Activated effector memory CD4-positive, alpha-beta T cell treated with Interleukin-2 at 50 U/mL for 16 hours (primary cell): ENCODE measurements at places on chromosomes 5 and 9.

- DNase-seq, result no peak
Measured at GRCh38 chr5:113692891-113693457, 179.5 kb downstream of the YTHDC2 start.

DNA sequence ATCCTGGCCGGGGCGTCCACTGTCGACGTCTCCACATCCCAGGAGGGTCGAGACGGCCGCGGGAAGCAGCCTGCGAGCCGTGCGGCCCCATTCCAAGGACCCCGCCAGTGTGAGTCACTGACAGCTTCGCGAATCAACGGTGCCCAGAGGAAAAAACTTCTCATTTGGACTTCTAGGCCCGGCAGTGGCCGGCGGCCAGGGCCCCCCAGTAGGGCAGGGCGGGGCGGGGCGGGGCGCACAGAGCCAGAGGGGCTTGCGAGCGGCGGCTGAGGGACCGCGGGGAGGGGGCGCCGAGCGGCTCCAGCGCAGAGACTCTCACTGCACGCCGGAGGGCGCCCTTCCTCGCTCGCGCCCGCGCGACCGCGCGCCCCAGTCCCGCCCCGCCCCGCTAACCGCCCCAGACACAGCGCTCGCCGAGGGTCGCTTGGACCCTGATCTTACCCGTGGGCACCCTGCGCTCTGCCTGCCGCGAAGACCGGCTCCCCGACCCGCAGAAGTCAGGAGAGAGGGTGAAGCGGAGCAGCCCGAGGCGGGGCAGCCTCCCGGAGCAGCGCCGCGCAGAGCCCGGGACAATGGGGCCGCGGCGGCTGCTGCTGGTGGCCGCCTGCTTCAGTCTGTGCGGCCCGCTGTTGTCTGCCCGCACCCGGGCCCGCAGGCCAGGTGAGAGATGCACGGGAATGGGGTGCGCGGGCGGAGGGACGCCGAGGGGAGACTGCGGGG, at the start of gene F2R:
Gene F2R (plus strand): TSS at position 391 of the 720 bp plus-strand sequence. CDS start 182 bp downstream, at position 573.
- DNase-seq, result peak; percentile 54

DNA sequence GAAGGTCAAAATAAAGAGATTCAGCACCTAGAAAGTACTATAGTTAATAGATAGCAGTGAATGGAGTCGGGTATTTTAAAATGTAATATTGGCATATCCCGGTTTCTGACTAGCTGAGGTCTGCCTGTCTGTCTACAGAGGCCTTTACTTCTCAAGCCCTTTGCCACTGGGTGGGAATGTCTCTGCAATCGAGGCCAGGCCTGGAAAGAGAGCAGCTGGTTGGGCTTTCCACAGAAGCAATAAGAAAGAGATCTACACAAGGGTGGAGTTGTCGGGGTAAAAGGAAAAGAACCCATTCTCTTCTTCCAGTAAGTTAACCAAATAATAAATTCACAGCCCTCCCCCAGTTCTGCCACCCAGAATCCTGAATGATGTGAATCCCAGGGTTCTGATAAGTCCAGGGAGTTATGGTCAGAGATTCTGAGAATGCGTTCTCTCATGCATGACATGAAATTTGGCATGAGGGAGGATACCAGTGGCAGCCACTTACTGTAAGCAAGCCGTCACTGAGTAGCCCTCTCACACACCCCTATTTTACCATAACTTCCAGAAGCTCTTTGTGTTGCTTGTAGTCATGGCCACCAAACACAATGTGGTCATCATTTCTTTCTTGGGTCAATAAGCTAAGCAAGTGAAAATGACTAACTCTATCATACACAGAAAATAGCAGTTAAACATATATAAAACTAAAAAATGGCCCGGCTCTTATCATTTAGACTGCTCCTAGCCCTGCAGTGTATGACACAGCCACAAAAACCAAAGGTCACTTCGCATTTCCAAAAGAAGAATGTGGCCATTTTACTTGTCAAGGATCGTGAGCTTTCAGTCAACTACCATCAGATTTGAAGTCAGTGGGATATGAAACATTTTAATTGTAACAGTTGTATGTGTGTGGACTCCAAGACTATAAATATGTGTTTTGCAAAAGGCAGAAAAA, 185.0 kb downstream of the GLIS3 start:
- DNase-seq, result no peak

DNA sequence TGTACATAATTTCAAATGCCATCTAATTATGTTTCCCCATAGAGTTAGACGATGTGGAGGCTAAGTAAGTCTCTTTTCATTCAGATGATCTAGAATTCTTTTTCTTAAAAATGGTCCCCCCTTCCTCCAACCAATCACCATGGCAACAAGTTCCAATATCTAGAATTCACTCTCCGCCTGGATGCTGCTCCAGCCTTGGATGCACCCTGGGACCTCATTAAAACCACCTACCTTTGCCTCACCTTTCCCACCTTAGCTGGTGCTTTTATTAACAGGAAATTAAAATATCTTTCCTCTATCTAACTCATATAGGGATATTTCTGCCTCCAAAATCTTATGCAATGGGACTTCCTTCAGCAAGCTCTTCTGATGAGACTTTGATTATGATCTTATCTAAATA, 49.0 kb downstream of the DIRAS2 start:
- no peak for DNase-seq

- DNase-seq, result no peak
Measured at GRCh38 chr9:128702949-128703615, 779 bp downstream of the PKN3 start.

- no peak for DNase-seq
Measured at GRCh38 chr9:99593610-99594009, 228.1 kb upstream of the NR4A3 start.

GRCh38 chr5:58088941-58089340, 370.9 kb downstream of the PLK2 start:
- DNase-seq, result no peak

DNA sequence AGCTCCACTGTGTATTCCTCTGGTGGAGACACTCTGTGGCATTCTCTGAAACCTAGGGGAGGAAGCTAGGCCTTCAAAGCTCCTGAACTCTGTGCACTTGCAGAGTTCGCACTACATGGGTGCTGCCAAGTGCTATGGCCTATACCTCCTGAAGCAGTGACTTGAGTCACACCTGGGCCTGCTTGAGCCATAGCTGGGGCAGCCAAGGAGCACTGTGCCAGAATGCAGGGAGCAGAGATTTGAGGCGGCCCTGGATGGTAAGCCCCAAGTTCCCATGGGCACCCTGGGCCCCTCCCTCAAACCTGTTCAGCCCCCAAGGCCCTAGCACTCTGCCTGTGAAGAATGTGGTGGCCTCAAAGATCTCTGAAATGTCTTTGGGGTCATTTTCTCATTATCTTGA, 212.9 kb downstream of the SPATA31A6 start:
- DNase-seq, result no peak

GRCh38 chr9:105128908-105129600, 115.4 kb upstream of the SLC44A1 start:
- no peak for DNase-seq

- no peak for DNase-seq
Measured at GRCh38 chr9:135531096-135531495, 9.9 kb downstream of the LCN1 start.

DNA sequence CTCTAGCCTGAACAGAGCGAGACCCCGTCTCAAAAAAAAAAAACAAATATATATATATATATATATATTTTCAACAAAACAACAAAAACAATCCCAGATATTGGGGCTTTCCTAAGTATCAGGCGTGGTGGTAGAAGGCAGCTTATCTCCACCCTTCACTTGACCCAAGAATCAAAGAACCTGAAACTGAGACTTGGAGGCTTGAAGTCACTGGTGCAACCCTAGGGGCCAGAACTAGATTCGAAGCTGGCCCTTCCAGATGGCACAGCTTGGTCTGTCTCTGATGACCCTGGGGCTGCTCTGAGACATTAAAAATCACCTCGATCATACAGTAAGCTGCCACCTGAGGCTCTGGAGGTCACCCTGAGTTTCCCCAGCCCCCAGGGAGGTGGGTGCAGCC, 1.3 kb upstream of the KCNMB1 start:
- DNase-seq, result no peak

GRCh38 chr5:77428526-77428925, 63.6 kb downstream of the WDR41 start:
- no peak for DNase-seq

- no peak for DNase-seq
Measured at GRCh38 chr5:167207081-167207480, 1084.4 kb upstream of the WWC1 start.

DNA sequence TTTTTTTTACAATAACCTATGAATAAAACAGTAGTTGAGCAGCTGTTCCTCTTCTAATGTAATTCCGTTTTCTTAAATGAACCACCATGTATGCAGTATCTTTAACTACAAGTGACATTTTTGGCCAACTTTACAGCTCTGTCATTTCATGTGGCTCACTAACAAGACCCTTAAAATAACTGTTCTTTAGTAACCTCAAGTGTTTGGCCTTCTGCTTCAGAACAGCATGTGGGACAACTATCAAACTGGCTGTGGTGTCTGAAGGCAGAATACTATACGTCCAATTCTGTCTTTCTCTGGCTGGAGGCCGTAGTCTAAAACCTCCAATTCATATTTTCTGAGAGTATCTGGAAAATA, 391.4 kb downstream of the NNT start:
- DNase-seq, result no peak

DNA sequence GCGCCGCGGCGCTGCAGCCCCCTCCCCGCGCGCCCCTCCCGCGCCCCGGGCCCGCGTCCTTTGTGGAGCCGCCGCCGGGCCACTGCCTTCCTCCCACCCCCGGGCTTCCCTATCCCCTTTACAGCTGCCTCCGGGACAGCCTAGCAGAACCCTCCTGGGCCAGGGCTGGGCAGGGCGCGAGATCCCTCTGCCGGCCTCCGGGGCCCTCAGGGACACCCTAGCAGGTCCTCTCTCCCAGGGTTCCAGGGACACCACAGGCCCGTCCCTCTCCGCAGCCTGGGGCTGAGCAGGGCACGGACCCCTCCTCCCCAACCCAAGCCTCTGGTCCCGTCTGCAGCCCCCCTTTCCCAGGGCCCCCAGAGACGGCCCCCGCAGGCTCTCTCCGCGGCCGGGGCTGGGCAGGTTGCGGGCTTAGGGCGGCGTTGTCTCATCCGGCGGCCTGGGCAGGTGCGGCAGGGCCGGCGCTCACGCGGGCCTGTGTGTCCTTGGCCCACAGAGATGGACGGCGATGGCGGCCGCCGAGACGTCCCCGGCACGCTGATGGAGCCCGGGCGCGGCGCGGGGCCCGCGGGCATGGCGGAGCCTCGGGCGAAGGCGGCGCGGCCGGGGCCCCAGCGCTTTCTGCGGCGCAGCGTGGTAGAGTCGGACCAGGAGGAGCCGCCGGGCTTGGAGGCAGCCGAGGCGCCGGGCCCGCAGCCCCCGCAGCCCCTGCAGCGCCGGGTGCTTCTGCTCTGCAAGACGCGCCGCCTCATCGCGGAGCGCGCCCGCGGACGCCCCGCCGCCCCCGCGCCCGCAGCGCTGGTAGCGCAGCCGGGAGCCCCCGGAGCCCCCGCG, 710 bp downstream of the WNK2 start:
- no peak for DNase-seq

DNA sequence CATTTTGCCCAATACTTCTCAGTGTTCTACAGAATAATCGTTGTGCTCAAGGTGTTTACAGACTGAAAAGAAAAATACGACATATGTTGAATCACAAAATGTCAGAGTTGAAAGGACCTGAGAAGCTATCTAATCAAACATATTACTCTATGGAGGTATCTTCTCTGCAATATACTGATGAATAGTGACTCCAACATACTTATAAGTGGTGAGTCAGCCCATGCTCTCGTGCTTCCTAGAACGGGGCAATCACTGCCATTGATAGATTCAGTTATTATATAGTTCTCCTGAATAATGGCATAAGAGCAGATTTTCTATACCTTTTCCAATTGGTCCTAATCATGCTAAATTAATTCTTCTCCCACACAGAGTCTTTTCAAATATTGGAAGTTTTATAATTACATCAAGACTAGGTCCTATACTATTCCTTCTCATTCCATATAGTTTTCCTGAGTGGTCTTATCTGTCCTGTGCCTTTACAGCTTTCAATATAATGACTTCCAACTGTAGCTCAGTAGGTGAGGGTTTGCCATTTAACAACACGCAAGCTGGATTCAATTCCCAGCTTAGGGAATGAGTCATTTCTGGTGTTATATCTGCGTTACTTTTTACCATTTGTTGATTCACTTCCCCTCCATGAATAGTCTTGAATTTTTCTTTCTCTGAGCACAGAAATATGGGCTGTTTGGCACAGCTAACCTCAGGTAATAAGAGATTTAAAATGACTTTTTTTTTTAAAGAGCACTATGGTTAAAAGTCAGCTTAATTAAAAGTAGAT, 81.1 kb downstream of the PLK2 start:
- DNase-seq, result no peak

GRCh38 chr5:81117566-81117965, 115.6 kb upstream of the CKMT2 start:
- DNase-seq, result no peak

DNA sequence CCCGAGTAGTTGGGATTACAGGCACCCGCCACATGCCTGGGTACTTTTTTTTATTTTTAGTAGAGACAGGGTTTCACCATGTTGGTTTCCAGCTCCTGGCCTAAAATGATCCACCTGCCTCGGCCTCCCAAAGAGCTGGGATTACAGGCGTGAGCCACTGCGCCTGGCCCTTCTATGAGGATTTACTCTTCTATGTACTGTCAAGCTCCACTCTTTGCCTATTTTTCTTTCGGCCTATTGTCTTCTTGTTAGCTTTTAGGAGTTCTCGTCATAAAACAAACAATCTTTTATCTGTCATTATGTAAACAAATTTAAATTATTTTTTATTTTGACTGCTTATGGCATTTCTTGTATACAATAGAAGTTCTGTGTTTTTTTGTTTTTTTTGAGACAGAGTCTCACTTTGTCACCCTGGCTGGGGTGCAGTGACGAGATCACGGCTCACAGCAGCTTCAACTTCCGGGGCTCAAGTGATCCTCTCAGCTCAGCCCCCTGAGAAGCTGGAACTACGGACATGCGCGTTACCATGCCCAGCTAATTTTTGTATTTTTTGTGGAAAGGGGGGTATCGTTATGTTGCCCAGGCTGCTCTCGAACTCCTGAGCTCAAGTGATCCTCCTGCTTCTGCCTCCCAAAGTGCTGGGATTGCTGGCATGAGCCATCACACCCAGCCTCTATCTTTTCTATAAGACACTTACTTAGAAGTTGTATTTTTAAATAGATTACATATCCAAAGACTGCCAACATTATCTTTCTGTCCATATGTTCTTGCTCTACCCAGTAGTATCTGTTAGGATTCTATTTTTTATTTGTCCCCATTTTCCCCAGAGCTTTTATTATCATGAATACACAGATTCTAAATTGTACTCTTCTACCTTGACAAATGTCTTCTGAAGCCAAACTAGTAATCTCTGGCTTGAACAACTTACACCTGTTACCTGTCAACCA, 29.2 kb downstream of the CSNK1A1 start:
- no peak for DNase-seq

DNA sequence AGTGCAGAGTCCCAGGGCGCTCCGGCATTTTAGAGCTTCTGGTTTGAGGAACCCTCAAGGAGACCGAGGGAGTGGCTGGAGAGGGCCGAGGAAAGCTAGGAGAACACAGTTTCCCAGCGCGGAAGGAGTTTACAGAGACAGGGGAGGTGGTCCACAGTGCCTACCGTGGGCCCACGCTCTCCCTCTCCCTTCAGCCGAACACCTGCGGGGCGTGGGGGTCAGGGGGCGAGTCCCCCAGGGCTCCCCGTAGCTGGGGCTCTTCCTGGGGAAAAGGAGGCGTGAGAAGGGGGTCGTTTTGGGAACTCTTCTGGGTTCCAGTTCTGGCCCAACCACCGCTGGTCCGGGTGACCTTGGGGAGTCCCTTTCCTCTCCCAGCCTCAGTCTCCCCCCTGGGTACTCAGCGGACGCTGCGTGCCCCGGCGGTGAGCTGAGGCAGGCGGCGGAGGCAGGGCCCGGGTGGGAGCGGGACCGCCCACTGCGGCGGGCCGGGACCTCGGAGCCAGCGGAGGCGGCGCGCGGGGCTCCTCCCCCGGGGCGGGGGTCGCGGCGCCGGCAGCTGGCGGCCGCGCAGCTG, 368 bp upstream of the FRMPD1 start:
- DNase-seq, result no peak
